Activated naive CD4-positive, alpha-beta T cell treated with anti-CD3 and anti-CD28 coated beads, Interleukin-2, amount 50 U/mL, for 72 hours (primary cell): ENCODE measurements at places on chromosomes 2 and 18. TPM values are rescaled to one million over a fixed set of nuclear protein-coding genes. Genes with fewer than 3 reads are reported as not detected.

DNA sequence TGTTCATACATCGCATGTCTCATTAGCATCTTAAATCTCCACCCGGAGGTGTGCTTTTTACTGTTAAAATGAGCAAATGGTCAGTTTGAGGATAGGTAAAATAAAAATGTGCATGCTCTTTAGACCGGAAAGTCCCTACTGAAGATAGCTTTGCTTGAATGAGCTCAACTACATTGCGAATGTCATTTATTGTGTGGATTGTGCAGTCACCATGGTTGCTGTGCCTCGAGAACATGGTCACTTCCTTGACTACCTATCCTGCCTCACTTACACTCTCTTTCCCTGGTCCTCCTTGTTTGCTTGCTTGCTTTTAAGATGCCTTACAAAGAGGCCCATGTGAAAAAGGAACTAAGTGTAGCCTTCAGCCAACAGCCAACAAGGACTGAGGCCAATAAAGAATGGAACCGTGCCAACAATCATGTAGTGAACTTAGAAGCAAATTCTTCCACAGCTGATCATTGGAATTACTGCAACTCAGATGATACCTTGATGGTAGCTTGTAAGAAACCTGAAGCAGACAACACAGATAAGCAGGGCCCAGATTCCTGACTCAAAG is 72.2 kb upstream of the BARD1 start:
- no peak for DNase-seq

Gene ATP6V1B1
- 0.11 TPM for total RNA-seq

Gene GALNT14
- 0.59 TPM for total RNA-seq

- no peak for DNase-seq
Measured at GRCh38 chr2:233981574-233982420, 64.6 kb downstream of the TRPM8 start.

Gene SNRNP27
- total RNA-seq: 61.4 TPM

- DNase-seq: no peak
Measured at GRCh38 chr2:79638410-79638809, 125.6 kb downstream of the CTNNA2 start.

DNA sequence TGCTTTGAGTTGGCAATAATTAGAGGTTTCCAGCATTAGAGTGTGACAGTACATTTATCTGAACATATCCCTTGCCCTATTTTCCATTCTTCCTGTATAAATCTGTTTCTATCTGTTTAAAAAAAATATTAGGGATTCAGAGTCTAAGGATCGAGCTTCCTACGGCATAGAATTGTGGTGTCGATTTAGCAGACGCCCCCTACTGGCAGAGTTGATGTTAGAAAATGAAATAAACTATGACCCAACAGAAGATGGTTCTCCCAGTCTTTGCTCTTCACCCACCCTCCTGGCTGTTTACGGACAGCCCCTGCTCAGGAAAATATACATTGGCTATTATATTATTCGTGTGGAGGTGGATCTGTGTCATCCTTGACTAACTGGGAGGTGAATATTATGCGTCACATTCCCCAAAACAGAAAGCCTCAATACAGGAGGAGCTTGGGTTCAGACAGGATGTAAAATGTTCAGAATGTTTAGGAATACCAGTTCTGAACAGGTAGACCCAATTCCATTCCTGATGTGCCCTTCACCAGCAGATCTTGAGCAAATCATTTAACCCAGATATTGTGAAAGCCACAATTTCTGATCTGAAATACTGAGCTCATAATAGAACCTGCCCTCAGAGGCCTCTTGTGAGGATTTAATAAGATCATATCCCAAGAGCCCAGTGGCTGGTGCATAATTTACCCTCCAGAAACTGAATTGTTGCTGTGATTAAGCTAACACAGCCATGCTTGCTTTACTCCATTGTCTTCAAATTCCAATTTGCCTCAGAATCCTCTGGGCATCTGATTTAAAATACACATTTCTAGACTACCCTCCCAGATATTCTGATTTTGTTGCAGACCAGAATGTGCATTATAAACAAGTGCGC is 10.8 kb upstream of the ERMN start:
- peak; percentile 60 for DNase-seq
